ENCODE measurements at places on chromosomes 5 and 9.

DNA sequence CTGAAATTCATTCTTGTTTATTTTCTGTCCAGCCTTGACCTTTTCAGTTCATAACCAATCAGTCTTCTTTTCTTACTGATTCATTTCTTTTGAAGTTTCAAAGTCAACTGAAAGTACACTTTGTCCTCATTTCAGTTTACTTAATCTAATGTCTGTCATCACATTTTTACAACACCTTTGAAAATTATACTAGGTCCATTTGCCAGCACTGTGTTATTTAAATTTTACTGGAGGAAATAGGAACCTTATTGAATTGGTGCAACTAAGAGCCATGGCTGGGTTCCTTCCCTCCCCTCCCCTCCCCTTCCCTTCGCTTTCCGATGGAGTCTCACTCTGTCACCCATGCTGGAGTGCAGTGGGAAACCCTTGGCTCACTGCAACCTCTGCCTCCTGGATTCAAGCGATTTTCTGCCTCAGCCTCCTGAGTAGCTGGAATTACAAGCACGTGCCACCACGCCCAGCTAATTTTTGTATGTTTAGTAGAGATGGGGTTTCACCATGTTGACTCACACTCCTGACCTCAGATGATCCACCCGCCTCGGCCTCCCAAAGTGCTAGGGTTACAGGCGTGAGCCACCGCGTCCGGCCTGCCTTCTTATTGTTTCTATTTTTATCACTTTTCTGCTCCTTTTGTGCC is 6.3 kb downstream of the RMI1 start:
- DNase-seq, result peak; percentile 78

GRCh38 chr5:76542887-76543690 is 80.1 kb downstream of the F2RL2 start:
- no peak for DNase-seq

- DNase-seq, result no peak
These were observed 139.9 kb downstream of the RFX3 start for GRCh38 chr9:3385871-3386270.

DNA sequence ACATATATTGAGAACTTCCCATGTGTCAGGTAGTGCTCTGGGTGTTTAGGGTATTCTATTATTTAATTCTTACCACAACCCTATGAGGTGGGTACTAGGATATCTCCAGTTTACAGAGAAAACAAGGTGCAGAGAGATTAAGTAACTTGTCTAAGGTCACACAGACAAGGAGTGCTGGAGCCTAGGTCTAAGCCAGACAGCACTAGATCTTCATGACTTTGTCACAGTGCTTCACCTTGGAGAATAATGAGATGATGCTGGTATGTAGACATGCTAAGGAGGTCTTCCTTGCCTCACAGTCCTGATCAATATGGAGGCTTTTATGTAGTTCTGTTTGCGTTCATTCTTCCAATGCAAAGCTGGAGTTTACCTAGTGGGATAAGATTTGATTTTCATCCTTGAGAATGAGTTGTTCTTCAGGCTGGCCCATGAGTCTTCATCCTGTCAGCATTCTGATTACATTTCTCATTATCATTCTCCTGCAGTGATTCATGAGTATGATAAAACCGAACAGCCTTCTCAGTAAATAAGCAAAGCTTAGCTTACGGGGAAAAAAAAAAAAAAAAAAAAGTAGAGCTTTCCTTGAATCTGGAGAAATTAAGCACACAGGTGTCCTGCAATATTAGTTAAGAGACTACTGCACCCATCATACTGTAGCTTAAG is 176.3 kb downstream of the C9orf152 start:
- DNase-seq, result peak; percentile 94

DNA sequence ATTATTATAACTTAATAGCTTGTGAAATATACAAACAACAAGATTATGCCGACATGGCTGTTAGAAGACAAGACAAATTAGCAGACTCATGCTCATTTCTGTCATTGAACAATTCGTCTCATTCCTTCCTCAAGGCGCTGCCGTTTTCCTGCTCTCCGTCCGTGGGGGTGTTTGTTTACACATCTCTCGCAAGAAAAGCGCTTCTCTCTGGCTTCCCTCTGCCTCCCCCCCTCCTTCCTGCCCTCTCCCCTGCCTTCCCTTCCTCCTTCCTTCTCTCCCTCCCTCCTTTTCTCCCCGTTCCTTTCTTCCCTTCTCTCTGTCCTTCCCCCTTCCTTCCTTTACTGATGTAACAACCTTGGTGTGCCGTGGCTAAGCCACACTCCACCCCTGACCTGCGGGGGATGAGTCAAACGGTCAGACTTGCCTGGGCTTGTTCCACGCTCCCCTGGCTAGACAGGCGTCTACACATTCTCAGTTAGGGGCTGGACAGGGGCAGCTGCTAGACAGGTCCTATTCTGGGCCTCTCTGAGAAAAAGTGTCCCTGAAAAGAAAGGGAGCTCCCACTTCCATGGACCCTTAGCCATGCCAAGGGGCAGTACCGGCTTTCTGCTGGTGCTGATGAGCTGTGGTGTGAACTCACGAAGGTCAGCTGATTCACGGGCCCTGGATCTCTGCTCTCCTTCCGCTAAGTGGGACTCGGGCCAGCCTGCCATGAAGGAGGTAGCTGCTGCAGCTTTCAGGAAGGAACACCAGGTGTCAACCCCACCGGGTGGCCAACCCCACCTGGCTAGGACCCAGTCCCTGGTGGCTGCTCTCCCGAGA is 32.0 kb upstream of the SPTLC1 start:
- peak; percentile 91 for DNase-seq

- DNase-seq, result no peak
These were observed 65.1 kb downstream of the BASP1 start for GRCh38 chr5:17282283-17283120.

DNA sequence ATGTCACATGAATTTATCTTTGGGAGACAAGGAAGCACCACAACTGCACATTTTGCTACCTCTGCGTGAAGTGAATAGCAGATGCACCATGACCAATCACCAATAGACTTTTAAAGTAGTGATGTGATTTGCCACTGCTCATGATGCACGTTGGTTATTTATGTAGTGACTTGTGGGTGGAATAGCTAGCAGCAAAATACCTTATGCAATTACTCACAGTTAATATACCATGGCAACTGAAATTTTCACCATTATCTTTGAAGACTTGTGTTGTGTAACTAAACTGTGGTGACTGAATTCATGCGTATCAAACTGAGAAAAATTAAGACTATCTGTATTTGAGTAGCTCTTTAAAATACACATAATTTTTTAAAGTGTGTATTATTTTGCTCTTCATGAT is 46.2 kb upstream of the TUSC1 start:
- no peak for DNase-seq

GRCh38 chr9:108468364-108468763 is 387.4 kb downstream of the ACTL7B start:
- peak; percentile 58 for DNase-seq

GRCh38 chr5:67030289-67031056 is 166.1 kb downstream of the CD180 start:
- no peak for DNase-seq

- DNase-seq, result peak; percentile 93
These were observed 64.5 kb upstream of the GNA14 start for GRCh38 chr9:77712533-77713130.

DNA sequence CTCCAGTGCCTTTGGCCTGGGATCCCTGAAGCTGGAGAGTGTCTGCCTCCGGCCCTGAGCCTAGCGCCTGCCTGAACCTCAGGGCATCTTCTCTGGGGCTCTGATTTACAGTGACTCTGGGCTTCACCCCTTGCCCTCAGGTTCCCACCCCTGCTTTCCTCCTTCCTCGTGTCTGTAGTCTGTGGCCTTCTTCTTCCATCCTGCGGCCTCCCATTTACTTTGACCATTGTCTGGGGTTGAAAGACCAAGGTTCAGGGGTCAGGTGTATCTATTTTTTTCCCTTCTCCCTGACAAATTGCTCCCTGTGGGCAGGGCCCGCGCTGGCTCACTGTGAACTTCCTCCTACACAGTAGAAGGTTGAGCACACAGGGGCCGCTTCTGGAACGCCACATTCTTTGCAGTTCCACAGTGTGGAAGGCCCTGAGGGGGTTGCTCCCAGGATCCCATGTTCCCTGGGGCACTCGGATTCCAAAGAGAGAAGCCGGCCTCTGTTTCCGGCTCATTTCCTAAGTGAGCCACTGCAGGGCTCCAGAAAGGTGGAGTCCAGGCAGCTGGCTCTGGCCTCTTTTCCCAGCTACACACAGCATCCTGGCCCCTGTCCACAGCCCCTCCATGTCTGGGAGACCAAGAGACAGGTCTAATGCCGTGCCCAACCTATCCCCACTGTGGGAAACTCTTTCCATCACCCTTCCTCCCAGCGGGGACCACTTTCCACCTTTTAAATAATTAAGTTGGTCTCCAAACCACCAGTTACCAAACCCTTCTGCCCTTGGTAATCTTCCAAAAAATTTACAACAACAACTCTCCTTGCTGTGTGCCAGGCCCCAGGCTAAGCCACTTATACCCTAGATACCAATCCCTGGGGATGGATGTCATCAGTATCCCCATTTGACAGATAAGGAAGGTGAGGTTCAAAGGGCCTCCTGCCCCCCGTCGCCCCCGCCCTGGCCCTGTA is 140.3 kb upstream of the IER5L start:
- no peak for DNase-seq

DNA sequence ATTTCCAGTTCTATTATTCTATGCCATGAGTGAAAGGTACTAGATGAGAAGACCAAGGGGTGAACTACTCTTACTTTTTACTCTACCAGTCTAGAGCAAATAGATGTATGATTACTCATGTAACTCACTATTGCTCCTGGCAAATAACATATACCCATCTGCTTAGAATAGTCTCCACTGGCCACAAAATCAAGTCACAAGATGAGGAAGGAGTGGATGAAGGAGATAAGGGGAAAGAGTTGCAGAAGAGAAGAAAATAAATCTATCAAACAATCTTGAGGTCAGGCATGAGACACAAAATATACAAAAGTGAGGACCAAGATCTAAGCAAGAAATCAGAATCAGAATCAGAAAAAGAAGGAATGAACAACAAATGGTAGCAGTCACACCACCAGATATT is 13.7 kb upstream of the NR4A3 start:
- no peak for DNase-seq

- DNase-seq, result no peak
These were observed 95.1 kb upstream of the ITGA1 start for GRCh38 chr5:52692606-52693005.

DNA sequence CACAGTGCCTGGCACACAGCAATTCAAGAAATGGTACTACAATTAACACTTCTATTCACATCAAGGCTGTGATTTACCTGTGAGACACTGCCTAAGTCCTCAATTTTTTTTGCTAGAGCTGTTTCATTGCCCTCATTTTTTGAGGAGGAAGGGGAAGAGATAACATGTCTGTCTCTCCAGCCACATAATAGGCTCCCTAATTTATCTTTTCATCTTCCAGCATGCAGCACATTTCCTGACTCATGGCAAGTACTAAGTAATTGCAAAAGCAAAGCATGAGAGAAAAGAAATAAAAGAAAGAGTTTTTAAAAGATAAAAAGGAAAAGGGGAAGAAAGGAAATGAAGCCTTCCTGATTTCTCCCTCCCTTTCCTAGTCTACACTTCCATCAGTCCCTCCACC is 26.9 kb upstream of the RNF38 start:
- DNase-seq, result no peak

DNA sequence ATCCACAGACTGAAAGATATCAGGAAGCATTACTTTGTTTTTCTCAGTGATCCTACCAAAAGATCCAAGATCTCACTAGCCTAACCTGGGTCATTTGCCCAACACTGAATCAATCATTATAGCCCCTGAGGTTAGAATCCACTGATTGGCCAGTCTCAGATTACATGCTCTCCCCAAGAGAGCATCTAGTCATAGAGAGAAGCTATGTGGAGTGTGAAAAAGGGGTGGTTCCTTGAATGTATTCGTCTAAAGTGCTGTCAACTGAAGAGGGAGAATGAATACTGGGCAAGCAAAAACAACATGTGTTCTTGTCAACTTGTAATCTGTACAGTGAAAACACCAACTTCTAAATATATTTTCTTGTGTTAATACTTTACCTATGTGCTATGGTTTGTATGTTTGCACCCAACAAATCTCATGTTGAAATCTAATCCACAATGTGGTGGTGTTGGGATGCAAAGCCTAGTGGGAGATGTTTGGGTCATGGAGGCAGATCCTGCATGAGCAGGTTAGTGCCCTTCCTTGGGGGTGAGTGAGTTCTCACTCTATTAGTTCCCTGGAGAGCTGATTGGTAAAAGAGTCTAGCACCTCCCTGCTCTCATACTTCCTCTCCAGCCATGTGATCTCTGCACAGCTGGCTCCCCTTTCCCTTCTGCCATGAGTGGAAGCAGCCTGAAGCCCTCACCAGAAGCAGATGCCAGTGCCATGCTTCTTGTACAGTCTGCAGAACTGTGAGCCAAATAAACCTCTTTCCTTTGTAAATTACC is 60.3 kb upstream of the PJA2 start:
- no peak for DNase-seq

- DNase-seq, result no peak
These were observed 86.5 kb upstream of the ARRDC3 start for GRCh38 chr5:91469517-91470165.

- DNase-seq, result peak; percentile 34
These were observed 100.9 kb downstream of the SMARCA2 start for GRCh38 chr9:2116073-2116472.

DNA sequence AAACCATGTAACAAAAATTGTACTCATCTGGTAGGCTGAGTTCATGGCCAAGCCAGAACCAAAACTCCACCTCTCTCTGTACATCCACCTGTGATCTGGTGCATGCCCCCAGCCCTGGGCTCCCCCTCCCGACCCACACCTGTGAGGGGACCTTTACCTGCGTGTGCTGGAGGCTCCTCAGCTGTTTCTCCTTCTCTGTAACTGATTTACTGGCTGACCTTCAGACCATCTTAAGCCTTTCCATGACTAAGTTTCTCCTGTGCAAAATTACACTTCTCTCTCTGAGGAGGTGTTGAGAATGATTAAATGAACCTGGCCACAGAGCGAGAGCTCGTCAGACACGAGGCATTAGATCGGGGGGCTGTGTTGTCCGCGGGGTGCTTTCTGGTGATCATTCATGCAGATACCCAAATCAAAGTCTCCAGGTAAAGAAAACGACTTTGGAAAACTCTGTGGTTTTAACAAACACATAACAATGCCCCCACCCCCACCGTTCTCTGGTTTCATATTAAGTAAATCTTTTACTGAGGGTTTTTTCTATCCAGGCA is 136.4 kb downstream of the SEMA5A start:
- DNase-seq, result no peak

Measured in HCEC 1CT (cell line).